Karpas-422 (cell line): ENCODE measurements at places on chromosomes 5 and 9. TPM values are rescaled to one million over a fixed set of nuclear protein-coding genes. Genes with fewer than 3 reads are reported as not detected.
A peak's percentile ranks its signal among the peaks of the same experiment; 100 is the strongest.

DNA sequence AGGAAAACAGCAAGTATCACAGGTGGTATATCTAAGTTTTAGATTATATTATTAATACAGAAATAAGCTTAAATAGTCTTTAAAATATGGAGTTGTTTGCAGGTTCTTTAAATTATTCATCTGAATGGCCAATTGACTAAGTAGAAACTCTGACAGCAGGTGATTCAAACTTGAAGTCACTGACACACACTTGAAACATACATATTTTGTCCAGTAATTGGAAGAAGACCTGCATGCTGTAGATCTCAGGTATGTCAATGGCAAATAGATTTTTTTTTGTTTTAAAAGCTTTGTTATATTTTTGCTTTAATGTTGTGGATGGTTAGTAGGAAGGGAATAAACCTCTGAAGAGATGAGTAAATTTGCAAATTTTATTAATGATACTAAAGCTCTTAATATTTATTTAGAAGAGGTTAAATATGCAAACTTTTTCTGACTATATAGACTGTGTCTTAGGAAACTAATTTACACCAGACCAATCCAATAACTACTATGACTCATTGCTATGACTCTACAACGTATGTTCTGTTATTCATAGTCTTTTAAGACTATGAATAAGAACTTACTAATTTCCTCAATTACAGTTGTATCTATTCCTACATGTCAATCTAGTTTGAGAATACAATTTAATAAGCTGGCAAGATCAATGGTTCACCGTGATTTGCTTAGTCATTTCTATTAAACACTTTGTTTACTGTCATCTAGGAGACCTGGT lies 53.9 kb upstream of the RORB start:
- no peaks in the 10 kb centered on the region for H3K36me3 ChIP-seq
- no peak for DNase-seq
- H3K4me3 ChIP-seq = no peak overlapping the region
- H3K4me1 ChIP-seq = no peaks in the 10 kb centered on the region
- H3K27ac ChIP-seq = no peak overlapping the region

DNA sequence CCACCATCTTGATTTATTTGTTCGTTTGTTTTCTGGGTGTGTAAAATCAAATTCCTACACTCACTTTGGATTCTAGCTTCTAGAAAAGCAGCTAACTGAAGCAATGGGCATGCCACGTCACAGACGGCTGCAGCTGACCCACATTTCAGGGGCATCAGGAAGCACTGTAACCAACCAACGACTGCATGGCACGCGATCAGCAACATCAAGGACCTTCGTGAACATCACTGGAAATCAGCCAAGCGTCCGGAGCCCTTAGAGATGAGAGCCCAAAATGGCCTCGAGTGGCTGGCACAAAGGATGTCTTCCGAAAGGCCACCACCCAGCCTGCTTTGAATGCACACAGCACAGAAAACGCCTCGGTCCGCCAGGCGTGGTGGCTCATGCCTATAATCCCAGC lies 191.1 kb downstream of the OLFM1 start:
- H3K4me1 ChIP-seq = no peaks in the 10 kb centered on the region
- no peak for DNase-seq
- H3K4me3 ChIP-seq = no peak overlapping the region
- no peak overlapping the region for H3K27ac ChIP-seq
- no peaks in the 10 kb centered on the region for H3K36me3 ChIP-seq

DNA sequence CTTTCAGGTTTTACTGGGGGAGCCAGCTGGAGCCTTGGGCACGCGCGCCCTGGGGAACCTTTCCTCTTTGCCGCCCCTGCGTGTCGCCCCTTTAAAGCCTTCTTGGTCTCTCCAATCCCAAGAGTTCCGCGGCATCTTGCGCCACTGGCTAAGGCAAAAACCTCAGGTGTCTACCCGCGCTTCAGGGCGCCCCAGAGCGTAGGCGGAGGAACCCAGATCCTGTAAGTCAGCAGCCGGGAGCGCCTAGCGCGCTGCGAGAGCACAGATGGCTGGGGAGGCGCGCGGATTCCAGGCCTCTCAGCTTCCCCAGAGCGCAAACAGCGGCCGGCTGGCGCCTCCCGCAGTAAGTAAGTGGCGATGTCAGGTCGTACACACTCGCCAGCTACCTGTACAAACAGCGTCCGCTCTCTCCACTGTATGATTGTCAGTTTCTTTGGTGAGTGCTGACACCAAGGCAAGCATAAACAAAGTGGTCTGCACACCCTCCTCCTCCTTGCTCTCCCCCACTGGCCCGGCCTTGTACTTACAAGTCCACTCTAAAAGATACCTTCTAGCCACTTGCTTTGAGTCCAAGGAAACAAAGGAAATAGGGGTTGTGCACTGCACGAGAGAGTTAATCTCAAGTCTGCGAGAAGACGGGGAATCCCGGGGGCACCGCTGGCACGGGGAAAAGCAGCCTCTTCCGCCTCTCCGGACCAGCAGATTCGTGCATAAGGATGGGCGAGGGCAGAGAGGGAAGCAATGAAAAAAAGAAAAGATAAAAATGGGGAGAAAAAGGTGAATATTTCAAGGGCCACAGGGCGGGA lies 2.9 kb downstream of the HTR1A start:
- H3K4me3 ChIP-seq = no peak overlapping the region
- no peak overlapping the region for H3K27ac ChIP-seq
- no peak for DNase-seq
- no peaks in the 10 kb centered on the region for H3K36me3 ChIP-seq
- H3K4me1 ChIP-seq = no peaks in the 10 kb centered on the region
- H3K27me3 ChIP-seq = no peaks in the 10 kb centered on the region

GRCh38 chr9:133560311-133560710 lies 25.8 kb downstream of the ADAMTSL2 start:
- H3K27ac ChIP-seq = no peak overlapping the region
- no peak for DNase-seq
- H3K36me3 ChIP-seq = no peaks in the 10 kb centered on the region
- H3K4me1 ChIP-seq = no peaks in the 10 kb centered on the region
- H3K27me3 ChIP-seq = no peaks in the 10 kb centered on the region
- H3K4me3 ChIP-seq = no peak overlapping the region

GRCh38 chr5:110048491-110048890 lies 358.8 kb downstream of the MAN2A1 start:
- no peaks in the 10 kb centered on the region for H3K36me3 ChIP-seq
- H3K27me3 ChIP-seq = no peaks in the 10 kb centered on the region
- H3K4me1 ChIP-seq = no peaks in the 10 kb centered on the region
- H3K4me3 ChIP-seq = no peak overlapping the region
- no peak for DNase-seq

GRCh38 chr9:127711831-127712274 lies 3.6 kb downstream of the PTRH1 start:
- no peaks in the 10 kb centered on the region for H3K36me3 ChIP-seq
- H3K4me3 ChIP-seq = no peak overlapping the region
- H3K4me1 ChIP-seq = peaks cover 13% of the 10 kb centered on the region

DNA sequence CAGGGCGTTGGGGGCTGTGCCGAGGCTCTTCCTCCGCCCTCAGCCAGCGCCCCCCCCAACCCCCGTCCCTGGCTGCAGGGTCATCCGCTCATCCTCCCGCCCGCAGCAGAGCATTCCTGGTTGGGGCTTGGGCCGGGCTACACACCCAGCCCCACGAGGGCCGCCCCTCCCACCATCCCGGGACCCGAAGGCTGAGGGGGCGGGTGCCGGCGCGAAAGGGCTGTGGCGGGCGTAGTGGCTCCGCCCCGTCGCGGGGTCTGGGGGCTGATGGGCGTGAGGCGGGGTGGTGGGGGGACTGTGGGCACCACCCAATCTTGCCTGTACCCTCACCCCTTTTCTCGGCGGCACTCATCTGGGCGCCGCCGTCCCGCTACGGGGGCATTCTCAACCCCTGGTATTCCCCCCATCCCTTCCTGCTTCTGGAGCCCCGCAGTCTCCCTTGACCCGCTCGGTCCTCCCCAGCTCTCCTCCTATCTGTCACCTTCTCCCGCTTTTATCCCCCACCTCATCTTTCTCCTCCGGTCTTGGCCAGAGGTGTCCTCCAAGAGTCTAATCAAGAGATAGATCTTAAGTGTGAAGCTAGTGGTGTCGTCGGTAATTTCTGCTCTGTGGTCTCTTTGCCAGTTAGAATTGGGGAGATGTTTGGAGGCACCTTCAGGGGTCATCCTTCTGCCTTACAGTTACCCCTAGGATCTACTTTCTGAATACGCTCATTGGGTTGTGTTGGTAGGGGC lies 1.6 kb downstream of the FER start:
- H3K27ac ChIP-seq = no peak overlapping the region
- H3K4me3 ChIP-seq = peak overlapping the region; percentile 87
- H3K27me3 ChIP-seq = no peaks in the 10 kb centered on the region

DNA sequence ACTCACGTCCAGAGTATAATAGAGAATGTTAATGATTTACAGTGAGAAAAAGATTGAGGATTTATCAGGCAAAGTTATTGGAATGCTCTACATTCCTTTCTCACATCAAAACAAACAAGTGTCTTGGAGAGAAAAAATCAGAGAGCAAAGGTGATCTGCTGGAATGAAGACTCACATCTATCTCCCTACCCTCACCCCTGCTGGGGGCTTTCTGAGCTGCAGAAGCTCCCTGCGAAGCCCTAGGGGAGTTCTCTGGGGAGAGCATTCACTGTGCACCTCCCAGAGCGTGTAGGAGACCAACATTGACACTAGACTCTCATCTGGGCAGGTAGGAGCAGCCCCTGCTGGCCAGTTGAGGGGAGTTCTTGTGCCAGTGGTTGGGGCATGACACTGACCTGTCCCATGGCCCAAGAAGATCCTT lies 76.6 kb upstream of the ADAMTS16 start:
- H3K27me3 ChIP-seq = no peaks in the 10 kb centered on the region
- no peak overlapping the region for H3K27ac ChIP-seq
- H3K4me3 ChIP-seq = no peak overlapping the region
- no peaks in the 10 kb centered on the region for H3K36me3 ChIP-seq

DNA sequence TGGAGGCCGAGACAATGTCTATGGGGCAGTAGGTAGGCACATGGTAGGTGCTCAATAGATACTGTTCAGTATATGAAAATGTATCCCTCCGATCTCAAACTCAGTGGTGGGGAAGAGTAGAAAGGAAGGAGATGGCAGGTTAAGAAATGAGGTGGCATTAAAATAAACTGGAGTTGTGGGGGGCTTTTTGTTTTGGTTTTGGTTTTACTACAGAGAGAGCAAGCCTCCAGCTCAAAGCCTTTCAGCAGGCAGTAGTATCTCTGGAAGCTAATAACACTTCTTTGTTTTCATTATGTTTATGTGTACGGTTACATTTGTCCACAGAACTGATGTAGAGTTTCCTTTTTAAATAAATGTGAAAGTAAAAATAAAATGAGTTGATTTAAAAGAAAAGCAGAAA lies 8.6 kb downstream of the MFAP3 start:
- DNase-seq = no peak
- no peak overlapping the region for H3K27ac ChIP-seq
- no peaks in the 10 kb centered on the region for H3K27me3 ChIP-seq
- no peak overlapping the region for H3K4me3 ChIP-seq

- no peaks in the 10 kb centered on the region for H3K27me3 ChIP-seq
- no peak overlapping the region for H3K27ac ChIP-seq
- no peaks in the 10 kb centered on the region for H3K36me3 ChIP-seq
- no peak for DNase-seq
- no peak overlapping the region for H3K4me3 ChIP-seq
These were observed 182.7 kb downstream of the PAPPA start for GRCh38 chr9:116336133-116336862.

DNA sequence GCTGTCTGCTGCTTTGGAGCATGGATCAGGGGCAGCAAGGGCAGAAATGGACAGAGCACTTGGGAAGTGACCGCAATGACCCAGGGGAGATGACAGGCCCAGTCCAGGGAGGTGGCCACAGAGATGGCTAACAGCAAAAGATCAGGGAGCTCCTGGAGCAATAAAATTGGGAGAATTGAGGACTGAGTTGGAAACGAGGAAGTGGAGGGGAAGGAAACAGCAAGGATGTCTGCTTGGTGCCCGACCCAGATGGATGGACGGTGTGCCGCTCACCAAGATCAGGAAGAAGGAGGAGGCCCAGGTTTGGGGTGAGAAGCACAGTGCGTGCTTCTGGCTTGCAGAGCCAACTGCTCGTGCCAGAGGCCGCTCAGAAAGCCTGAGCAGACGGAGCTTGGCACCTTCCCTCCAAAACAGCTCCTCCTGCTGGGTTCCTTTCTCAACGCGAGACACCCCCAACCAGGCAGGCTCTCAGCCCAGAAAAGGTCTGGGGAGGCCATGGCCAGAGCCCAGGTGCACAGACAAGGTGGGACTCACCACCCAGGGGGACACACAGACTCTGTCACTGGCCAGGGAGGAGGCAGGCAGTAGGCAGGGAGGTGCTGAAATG lies 1.7 kb upstream of the SLC34A1 start:
- H3K27ac ChIP-seq = no peak overlapping the region
- H3K36me3 ChIP-seq = no peaks in the 10 kb centered on the region
- peaks cover 9% of the 10 kb centered on the region for H3K4me1 ChIP-seq
- peak; percentile 76 for DNase-seq

DNA sequence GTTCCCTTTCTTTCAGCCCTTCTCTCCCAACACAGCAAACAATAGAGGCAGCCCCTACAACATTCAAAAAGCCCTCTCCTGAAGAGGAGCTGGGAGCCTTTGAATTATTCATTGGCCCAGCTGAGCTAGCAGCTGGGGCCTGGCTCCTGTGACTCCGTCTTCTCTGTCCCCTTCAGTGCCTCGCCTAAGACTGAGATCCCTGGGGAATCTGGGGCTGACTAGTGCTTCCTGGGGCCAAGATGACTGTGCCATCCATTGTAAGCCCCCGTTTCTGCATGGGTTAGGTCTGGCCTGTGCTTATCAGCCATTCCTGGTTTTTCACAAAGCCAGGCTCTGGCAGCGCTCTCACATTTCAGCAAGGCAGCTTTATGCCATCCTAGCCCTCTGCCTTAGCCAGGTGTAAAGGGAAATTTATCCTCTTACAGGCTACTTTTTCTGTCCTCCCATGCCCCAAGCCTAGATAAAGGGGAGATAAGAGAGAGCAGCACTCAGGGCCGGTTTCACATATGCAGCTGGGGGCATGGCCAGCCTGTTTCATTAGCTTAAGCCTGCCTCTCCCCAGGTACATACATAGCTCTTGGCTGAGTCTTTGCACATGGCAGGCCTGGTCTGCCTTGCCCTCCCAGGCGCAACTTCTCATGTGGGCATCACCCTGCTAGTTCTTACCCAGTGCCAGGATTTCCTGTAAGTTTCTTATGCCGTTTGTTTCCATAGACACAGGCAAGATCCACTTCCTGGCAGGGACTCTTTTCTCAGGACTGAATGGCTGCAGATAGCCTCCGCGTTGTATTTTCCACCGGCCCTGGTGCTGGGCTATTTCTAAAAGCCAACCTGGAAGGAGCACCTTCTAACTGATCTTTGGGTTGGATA lies 15.8 kb downstream of the PTPA start:
- H3K27ac ChIP-seq = no peak overlapping the region
- H3K27me3 ChIP-seq = no peaks in the 10 kb centered on the region
- no peak overlapping the region for H3K4me3 ChIP-seq
- H3K36me3 ChIP-seq = peaks cover 27% of the 10 kb centered on the region
- no peak for DNase-seq
- peaks cover 6% of the 10 kb centered on the region; the same call in 1 of the 2 replicates for H3K4me1 ChIP-seq

Gene EIF4E1B
- total RNA-seq = not detected in 2 replicates

Gene TUSC1
- total RNA-seq = not detected in 2 replicates

Gene TAF11L10
- not detected in 2 replicates for total RNA-seq

Gene MUSK
- not detected in 2 replicates for total RNA-seq

Gene GADD45G
- not detected in 2 replicates for total RNA-seq
